ENCODE measurements at places on chromosomes 16 and 17.

GRCh38 chr16:74651841-74652240, 14.8 kb downstream of the RFWD3 start:
- DNase-seq = no peak

DNA sequence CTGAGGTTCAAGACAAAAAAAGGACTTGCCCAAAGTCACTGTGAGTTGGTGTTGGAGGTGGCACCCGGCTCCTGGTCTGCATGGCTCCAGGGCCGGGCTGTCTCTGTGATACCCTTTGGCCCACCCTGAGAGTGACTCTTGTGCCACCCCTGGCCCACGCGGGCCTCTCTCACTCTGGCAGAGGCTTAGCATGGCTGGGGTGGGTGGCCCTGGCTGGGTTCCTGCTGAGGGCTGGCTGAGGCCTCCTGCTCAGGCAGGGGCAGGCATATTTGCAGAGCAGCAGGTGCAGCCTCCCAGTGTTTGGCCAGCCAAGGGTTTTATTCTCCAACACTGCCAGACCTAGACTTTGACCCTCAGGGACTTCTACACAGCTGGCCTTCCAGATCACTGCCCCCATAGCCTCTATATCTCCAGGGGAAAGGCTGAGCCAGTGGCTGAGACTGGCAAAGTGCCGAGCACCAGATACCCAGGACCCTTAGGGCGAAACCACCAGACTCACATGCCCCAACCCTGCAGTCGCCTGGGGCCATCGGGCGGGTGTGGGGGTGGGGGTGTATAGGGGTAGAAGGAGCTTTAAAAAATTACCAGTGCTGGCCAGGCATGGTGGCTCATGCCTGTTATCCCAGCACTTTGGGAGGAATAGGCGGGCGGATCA, 21.5 kb upstream of the ADGRG1 start:
- no peak for DNase-seq

DNA sequence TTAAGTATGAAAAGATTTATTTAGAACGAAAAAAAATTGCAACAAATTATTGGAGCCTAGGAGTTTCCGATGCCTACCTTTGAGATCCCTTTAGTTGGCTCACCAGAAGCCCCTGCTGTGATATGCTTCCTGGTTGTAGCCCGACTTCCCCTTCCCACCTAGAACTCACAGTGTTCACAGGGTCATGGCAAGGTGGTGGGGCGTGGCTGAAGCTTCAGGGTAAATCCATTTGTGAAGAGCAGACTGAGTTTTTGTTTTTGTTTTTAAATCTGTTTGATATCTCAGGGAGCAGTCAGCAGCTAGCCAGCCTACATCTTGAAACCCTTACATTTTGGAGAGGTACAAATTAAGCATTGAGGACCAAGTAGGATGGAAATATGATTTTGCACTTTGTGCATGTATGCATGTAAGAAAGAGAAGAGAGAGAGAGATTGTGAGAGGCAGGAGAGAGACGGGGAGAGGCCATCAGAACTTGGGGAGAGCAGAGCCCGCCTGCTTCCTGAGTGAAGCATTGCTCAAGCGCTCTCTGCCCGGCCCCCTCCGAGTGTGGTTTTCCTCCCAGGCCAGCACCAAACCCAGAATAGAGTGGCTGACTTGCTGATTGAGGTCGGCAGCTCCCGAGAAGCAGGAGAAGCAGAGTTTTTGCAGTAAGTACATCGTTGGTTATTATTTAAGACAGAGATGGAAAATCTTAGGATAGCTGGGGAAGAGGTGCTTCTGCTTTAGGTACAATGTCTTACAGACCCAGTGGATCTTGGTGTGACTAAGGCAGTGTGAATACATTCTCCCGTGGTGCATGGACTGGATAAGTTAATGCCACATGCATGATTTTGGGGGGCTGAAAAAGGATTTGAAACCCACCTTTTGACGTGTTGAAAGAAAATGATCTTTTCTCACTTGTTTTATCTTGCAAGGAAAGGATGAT, 64.2 kb downstream of the SPECC1 start:
- peak; percentile 22 for DNase-seq

GRCh38 chr17:82399601-82400101, 18.5 kb upstream of the HEXD start:
- DNase-seq = no peak

DNA sequence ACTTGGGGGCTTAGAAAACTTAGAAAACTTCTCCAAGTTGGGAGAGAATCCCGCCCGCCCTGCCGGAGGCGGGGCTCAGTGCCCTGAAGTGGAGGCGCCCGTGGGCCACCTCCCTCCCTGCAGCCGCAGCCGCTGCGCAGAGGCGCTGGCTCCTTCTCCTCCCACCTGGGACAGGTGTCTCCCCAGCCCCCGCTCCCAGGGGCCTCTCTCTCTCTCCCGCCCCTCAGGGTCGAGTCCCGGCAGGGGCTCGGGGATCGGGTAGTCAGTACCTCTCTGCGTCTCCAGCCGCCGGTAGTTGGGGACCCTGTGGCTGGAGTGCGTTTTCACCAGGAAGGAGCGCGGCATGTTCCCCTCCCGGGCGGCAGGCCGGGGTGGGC, 257 bp downstream of the SNAI3 start:
- DNase-seq = no peak

DNA sequence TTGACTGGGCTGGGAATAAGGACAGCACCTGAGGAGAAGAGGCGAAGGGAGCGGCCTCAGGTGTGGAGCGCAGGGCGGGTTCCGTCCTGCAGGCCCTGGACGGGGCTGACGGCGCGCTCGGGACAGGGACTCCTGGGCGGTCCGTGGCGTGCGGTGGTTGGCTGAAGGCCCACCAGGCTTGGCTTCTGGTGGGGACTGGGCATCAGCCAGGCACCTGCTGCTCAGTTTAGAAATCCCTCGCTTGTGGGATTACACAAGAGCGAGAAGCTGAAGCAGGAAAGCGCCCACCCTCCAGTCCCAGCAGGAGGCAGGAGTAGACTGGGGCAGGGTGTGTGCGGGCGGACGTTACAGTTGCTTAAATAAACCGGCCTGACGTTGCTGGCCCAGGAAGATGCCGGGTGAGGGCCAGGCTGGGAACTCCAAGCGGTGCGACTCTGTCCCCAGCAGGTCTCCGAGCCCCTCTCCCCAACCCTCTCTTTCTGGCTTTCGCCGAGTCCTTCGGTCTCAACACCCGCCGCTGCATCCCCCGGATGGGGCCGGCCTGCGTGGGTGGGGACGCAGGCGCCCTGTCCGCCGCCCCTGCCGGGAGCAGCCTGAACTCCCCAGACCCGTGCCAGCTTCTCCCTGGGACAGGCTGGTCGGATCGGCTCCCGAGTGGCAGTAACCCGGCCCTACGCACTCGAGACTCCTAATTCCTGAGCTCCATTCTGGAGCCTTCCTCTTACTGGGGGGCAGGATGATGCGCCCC, 639 bp downstream of the MIF4GD start:
- DNase-seq = no peak

- DNase-seq = no peak
Measured at GRCh38 chr16:47895146-47895545, 260.6 kb downstream of the ABCC12 start.
